NCI-H526 treated with DMSO at 0.1 percent for 48 hours (cell line): ENCODE measurements at places on chromosomes 2 and 18.

- DNase-seq: no peak
Observed at GRCh38 chr2:204984518-204984917, 439.2 kb downstream of the PARD3B start.

GRCh38 chr2:132439703-132440398 is 23.2 kb downstream of the GPR39 start:
- peak; percentile 18 for DNase-seq

DNA sequence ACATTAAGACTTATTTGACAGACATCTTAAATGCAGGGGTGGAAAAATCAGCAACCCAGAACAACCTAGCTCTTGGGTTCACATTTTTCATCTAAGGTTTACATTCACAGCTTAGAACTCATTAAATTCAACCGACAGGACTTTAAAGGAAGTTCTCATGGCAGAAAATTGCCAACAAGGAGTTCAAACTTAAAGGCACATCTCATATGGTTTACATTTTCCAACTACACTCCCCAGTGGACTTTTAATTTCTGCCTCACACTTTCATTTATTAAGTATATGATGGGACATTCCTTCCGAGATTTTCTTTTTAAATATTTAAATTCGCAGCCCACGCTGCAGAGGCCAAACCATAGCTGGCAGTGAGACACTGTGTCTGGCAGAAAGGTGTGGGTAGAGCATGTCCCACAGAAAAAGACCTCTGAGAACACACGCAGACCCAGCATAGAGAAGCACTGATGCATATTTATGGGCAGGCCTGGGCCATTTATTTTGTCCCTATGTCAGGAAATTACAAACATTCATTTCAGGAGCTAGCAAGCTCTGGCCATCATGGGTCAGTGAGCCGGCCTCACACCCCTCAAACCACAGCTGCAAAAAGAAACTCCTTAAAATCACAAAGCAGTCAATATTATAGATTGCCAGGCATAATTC is 46.3 kb downstream of the STK39 start:
- DNase-seq: no peak

DNA sequence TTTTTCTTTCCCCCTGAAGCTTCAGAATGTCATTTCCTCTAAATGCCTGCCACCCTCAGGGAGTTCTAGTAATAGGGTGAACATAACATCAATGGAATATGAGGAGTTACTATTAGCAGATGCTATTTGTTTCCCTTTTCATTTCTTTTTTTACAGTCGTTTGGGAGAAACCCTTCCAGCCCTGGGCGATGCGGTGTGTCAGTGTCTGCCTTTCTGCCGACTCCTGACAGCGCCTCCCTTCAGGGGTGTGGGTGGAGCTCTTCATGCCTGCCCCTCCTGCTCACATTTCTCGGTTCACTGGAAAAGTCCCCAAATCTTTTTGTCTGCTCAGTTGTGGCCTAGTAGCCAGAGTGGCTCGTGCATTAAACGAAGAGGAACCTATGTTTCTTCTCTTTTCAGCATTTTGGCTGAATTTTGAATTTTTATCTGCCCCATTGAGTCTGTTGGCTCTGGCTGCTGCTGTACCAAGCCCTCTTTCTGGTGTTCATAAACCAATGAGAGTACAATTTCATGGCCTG is 72.3 kb downstream of the FMNL2 start:
- DNase-seq: no peak

DNA sequence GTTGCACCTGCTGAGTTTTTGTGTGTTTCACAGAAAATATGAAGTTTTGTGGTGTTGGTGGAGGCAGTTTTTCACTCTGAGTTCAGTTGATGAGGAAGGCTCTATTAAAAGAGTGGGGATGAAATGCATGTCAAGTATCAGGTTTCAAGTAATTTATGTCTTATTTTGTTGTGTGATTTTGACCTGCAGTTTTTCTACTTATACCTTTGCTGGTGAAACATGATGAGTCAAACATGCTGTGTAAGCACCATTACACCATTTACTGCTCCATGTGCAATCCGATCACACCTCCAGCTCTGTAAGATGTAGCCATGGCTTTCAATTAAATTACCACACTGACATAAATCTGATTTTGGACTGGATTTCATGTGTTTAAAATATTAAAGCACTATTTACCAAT is 174.5 kb upstream of the ZEB2 start:
- DNase-seq: no peak

DNA sequence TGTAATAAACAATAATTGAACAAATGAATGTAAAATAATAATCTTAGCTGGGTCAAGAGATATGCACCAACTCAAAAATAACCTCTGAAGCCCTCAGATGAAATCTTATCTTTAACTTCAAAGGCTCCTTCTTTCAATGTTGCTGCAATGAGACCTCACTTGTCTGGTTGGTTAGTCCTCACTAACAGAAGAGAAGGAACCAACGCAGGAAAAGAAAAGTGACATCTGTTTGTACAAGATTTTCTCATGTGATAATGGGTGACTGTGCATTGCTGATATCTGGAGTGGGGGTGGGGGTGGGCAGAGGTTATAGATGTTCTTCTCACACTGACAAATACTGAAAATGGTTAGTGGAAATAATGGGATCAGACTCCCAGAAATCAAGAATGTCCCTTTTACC is 2.6 kb downstream of the SCN7A start:
- no peak for DNase-seq

DNA sequence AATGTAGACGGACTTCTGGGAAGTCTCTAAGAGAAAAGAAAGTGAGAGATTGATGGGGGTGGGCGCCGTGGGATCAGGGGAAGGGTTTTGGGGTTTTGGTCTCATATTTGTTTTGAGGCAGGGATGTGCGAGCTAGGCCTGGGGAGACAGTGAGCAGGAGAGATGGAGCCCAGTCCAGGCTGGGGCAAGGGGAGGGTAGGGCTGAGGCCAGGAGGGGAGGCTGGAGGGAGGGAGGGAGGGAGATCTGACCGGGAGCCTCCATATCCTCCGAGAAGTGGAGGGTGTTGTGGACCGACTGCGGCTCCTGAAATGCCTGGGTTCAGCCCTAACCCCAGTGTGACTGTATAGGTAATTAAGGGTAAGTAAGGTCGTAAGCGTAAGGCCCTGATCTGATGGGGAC is 72.8 kb upstream of the ODC1 start:
- no peak for DNase-seq

DNA sequence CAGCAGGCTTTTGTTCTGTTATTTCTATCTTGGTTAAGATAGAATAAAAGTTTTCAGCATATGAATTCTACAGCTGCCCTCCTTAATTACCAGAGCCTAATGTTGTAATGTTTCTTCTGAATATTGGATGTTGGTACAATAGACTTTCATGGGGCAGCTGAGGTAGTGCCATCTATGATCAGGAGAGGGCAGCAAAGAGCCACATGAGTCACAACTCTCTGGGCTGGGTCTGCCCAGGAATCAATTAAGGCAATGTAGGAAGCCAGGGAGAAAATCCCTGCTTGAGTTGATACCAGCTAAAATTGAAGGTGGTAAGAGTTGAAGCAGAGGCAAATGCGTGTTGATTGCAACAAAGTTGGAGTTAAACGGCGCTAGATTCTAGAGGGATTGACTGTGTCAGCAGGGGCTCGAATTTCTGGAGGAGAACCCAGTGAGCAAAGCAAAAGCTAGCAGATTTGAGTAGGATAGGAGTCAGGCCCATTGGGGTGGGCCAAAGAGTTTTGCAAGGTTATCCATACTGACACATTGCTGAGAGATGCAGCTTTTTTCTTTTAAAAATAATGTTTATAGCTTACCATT is 10.6 kb upstream of the MC5R start:
- no peak for DNase-seq

GRCh38 chr18:47754311-47755101 is 176.0 kb downstream of the SMAD2 start:
- DNase-seq: no peak

- DNase-seq: no peak
Observed at GRCh38 chr2:73986085-73986681, 1.5 kb downstream of the TET3 start.

GRCh38 chr2:112519506-112519905 is 22.8 kb upstream of the POLR1B start:
- DNase-seq: no peak

DNA sequence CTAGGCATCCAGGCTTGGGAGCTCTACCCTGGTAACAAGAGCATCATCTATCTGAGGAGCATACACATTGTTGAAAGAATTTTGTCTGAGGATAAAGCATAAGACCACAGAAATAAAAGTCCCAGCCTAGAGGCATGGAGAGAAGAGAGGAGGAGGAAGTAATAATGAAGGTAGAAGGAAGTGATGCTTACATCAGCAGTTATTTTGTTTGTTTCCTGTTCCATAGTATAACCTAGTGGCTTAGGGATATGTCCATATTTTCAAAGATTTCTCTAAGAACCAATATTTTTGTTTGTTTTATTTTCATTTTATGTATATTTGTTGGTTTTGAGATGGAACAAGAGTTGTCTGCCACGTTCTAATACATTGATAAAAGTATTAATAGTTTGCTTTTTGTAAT is 407.4 kb upstream of the SETBP1 start:
- DNase-seq: no peak

- no peak for DNase-seq
Observed at GRCh38 chr2:56801770-56802169, 618.0 kb downstream of the CCDC85A start.

DNA sequence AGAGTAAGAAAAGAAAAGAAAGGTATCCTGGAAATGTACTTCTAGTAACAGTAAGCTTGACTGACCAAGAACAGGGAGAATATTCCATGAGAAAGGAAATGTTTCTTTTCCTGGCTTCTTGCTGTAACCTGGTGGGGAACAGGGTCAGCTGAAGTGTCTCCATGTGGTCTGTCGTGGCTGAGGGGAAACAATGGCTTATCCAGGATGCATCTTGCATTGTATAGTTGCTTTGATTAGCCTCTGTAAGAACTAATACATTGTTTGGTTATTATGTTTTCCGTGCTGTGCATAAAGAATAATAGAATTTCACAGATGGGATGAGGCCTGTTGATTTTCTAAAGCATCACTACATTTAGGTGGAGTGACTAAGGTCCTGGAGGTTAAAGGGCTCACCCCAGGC is 4.9 kb downstream of the CREG2 start:
- DNase-seq: no peak

DNA sequence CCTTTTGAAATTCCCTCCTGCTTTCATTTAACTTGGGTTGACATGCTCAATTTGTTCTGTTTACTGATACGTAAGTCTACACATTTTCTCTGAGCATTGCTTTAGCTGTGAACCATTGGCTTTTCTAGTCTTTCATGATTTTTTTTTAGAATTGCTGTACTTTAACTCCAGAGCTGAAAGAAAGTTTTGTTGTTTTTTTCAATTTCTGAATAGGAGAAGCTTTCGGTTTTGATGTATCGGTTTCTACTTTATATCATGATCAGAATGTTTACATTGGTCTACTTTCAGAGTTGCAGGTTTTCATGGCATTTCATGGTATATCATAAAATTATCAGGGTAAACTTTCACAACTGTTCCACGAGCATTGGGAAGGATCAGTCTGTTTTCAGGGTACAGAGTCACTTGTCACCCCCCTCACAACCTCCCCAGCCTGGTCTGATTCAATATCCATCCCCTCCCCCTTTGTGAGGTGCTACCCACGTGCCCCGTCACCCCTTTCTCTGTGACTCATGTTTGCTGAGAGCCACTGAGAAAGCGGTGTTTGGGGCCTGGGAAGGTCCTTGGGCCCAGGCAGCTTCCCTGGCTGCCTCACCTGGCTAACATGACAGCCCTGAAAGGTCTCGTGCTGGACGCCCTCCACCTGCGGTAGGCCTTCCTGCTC is 7.0 kb downstream of the ASTL start:
- DNase-seq: no peak

DNA sequence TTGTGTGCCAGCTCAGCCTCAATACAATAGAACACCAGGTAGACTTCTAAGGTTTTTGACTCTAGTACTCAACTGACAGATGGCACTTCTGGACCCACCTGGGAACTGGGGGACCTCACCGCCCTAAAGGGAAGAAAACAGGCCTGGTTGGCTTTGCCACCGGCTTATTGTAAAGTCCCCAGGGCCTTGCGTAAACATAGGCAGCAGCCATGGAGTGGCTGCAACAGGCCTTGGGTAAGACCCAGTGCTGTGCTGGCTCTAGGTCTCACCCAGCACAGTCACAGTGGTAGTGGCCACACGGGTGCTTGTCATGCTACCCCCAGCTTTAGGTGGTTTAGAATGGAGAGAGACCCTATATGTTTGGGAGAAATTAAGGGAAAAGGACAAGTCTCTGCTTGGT is 230.7 kb upstream of the SESTD1 start:
- no peak for DNase-seq

DNA sequence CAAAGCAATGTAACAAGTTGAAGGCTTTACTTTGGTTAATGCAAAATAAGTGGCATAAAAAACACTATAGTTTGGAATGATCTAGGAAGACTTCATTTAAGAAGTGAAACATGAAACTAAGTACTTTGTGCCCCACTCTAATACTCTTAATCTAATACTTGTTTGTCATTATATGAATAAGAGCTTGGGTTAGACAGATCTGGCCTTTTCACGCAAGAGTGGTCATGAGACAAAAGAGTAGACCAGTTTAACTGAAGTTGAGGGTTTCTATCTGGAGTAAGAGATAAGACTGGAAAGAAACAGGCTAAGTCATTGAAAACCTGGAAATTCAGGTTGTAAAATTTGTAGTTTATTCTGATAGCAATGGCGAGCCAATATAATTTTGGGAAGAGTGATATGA is 2.8 kb downstream of the SLC30A6 start:
- DNase-seq: no peak
